ENCODE measurements at places on chromosomes 16 and 17.
A peak's percentile ranks its signal among the peaks of the same experiment; 100 is the strongest.

- no peak overlapping the region for H3K4me3 ChIP-seq
- H3K36me3 ChIP-seq: no peaks in the 10 kb centered on the region
- peak; percentile 39 for DNase-seq
Measured at GRCh38 chr17:79985943-79986391, 49.7 kb downstream of the TBC1D16 start.

- no peaks in the 10 kb centered on the region for H3K36me3 ChIP-seq
- H3K4me3 ChIP-seq: no peak overlapping the region
- H3K27me3 ChIP-seq: no peaks in the 10 kb centered on the region
Measured at GRCh38 chr16:77331802-77332586, 102.8 kb downstream of the ADAMTS18 start.

- no peaks in the 10 kb centered on the region for H3K27me3 ChIP-seq
- H3K4me1 ChIP-seq: no peaks in the 10 kb centered on the region
- no peaks in the 10 kb centered on the region for H3K36me3 ChIP-seq
- no peak overlapping the region for H3K4me3 ChIP-seq
- no peak for DNase-seq
Measured at GRCh38 chr17:62665599-62665998, 38.1 kb downstream of the MRC2 start.

DNA sequence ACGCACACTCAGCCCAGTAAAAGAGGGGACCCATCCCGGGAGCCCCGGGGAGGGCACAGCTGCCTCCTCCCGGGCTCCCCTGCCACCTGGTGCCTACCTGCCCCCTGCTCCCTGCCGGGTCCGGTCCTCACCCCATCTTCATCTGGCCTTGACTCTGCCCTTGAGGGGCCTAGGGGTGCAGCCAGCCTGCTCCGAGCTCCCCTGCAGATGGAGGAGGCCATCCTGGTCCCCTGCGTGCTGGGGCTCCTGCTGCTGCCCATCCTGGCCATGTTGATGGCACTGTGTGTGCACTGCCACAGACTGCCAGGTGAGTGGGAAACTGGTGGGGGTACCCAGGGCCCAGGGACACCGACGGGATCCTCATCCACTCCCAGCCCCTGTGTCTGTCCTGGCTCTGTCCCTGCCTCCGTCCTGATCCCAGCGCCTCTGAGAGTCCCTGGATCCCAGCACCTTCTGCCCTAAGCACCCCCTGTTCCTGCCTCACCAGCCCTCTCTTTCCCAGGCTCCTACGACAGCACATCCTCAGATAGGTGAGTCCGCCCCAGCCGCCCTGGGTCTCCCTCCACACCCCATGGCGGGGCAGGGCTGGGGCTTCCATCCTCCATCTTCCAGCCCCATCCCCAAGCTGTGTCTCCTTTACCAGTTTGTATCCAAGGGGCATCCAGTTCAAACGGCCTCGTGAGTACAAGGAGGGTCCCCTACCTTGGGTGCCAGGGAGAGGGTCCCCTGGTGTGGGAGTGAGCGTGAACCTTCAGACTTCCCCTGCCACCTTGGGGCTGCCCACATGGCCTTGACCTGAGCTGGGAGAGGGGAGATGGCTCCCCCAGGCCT lies 574 bp downstream of the LAT start:
- peaks cover 10% of the 10 kb centered on the region for H3K4me1 ChIP-seq
- H3K36me3 ChIP-seq: peaks cover 92% of the 10 kb centered on the region
- H3K4me3 ChIP-seq: peak overlapping the region; percentile 41
- DNase-seq: peak; percentile 80

DNA sequence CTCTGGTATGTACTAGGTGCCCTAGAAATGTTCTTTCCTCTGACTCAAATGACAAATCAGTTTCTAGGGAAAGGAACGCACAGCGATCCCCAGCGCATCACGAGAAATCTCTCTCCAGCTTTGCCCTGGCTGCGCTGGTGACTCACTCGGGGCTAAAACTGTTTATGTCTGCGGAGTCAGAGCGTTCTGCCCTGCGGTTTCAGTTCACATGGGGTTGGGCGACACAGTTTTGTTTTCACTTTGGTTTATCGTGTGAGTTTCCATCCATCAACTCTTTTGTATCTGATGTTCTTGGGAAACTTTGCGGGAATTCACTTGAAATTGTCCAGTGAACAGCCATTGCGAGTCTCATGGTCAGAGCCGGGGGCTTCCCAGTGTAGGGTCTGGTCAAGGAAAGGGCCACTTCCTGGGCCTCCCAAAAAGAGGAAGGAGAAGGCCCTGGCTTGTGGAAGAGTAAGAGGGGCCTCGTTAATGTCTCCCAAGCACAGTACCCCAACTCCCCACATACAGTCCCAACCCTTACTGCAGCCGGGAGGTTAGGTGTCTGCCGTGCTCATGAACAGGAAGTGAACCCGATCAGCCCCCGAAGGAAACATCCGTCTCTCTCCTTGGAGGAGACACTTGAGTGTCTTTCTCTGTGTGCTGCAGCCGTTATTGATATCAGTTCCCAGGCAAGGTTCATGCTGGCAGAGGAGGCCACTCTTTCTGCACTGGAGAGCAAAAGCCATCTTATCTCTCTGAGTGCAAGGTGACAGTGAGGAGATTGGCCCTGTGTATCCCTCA lies 643.2 kb downstream of the WWOX start:
- no peaks in the 10 kb centered on the region for H3K27me3 ChIP-seq
- peak overlapping the region; percentile 23 for H3K4me3 ChIP-seq
- peaks cover 29% of the 10 kb centered on the region for H3K4me1 ChIP-seq
- peak; percentile 86 for DNase-seq

DNA sequence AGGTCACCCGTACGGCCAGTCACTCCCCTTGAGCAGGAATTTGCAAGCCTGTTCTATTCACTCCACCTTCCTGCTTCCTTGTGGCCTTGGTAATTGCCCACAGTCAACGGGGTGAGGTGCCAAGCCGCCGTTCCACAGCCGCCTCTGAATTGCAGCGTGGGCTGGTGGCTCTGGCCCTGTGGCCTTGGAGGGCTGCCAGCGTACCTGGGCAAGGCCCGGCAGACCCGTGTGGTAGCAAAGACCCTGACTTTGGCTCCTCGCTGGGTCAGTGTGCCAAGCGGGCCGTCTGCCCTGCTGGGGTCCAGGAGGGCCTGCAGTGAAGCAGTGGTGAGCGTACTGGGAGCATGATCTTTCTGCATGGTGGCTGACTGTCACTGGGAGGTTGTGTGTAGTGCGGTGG lies 3.6 kb downstream of the BANP start:
- H3K4me3 ChIP-seq: no peak overlapping the region
- no peaks in the 10 kb centered on the region for H3K27me3 ChIP-seq
- H3K36me3 ChIP-seq: peaks cover 44% of the 10 kb centered on the region

DNA sequence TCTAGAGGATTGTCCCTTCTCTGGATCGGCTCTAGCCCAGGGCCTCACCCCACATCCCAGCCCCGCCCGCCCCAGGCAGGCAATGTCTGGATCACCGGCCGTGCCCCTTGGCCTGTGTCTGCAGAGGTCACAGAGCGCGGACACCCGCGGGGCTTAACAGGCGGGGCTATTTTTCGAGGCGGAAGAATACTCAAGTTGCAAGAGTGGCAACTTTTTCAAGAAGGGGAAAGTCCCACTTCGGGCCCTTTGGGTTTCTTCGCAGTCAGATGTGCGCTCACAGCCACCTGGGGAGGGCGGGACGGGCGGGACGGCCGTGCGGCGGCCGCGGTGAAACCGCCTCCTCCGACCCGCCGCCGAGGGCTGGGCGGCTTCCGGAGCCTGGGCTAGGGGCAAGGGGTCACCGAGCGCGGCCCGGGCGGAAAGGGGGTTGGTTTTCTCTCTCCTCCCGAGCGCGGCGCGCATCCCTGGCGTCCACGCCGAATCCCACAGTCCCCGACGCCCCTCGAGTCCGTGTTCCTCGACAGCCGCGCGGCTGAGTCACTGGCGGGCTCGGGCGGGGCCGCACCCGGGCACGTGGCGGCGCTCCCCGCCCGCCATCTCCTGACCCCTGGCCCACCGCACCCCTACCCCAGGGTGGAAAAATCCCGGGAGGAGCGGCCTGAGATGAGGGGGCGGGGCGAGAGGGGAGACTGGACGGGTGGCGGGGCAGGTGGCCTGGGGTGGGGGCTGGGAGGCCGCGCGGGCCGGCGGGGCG lies 1.2 kb upstream of the PFN1 start:
- H3K36me3 ChIP-seq: peaks cover 25% of the 10 kb centered on the region
- peak overlapping the region; percentile 98 for H3K27ac ChIP-seq
- peak overlapping the region; percentile 100 for H3K4me3 ChIP-seq
- peak; percentile 94 for DNase-seq
- no peaks in the 10 kb centered on the region for H3K27me3 ChIP-seq
- peaks cover 61% of the 10 kb centered on the region for H3K4me1 ChIP-seq

- H3K27me3 ChIP-seq: no peaks in the 10 kb centered on the region
- peaks cover 55% of the 10 kb centered on the region for H3K4me1 ChIP-seq
- H3K27ac ChIP-seq: peak overlapping the region; percentile 1
- peaks cover 38% of the 10 kb centered on the region for H3K36me3 ChIP-seq
- no peak for DNase-seq
- no peak overlapping the region for H3K4me3 ChIP-seq
Measured at GRCh38 chr16:30551781-30552180, 6.4 kb downstream of the ZNF764 start.

DNA sequence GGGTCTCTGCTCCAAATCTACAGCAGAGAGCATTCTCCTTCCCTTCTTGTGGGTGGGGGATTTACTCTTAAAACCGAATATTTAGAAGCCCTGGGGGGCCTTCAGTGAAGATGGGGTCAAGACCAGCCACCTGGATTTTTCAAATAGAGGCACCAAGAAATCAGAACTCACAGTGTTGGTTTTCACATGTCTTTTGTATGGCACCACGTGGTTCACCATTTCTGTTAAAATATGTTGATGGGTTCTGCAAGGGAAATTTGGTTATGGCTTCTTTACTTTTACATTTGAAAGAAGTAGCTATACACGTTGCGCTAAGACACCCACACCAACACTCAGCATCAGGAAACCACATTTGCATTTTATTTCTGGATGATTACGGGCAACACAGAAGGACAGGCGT lies 17.7 kb downstream of the MAF start:
- H3K27ac ChIP-seq: no peak overlapping the region
- H3K4me3 ChIP-seq: no peak overlapping the region
- no peaks in the 10 kb centered on the region for H3K36me3 ChIP-seq
- DNase-seq: no peak
- H3K27me3 ChIP-seq: peaks cover 3% of the 10 kb centered on the region

GRCh38 chr16:28219282-28219681 lies 7.5 kb upstream of the XPO6 start:
- no peak overlapping the region for H3K27ac ChIP-seq
- no peaks in the 10 kb centered on the region for H3K36me3 ChIP-seq

DNA sequence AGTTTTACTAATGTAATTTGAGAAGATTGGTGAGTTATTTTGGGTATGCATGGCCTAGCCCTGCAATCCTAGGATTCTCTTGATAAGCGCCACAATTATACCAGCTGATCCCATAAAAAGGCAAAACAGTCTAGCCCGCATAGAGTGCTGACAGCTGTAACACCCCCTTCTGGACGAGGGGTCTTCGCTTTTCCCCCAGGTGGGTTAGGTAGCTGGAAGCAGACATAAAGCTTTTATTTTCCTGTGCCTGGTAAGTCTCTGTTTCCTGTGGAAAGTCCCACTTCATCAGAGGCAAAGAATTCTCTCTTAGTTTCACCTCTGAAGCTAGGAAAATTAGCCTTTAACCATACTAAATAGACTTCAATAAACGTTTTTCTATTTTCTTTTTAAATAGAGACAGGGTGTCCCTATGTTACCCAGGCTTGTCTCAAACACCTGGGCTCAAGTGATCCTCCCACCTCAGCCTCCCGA lies 108.3 kb downstream of the YPEL2 start:
- H3K27me3 ChIP-seq: no peaks in the 10 kb centered on the region
- no peak for DNase-seq
- no peaks in the 10 kb centered on the region for H3K36me3 ChIP-seq
- no peak overlapping the region for H3K4me3 ChIP-seq

DNA sequence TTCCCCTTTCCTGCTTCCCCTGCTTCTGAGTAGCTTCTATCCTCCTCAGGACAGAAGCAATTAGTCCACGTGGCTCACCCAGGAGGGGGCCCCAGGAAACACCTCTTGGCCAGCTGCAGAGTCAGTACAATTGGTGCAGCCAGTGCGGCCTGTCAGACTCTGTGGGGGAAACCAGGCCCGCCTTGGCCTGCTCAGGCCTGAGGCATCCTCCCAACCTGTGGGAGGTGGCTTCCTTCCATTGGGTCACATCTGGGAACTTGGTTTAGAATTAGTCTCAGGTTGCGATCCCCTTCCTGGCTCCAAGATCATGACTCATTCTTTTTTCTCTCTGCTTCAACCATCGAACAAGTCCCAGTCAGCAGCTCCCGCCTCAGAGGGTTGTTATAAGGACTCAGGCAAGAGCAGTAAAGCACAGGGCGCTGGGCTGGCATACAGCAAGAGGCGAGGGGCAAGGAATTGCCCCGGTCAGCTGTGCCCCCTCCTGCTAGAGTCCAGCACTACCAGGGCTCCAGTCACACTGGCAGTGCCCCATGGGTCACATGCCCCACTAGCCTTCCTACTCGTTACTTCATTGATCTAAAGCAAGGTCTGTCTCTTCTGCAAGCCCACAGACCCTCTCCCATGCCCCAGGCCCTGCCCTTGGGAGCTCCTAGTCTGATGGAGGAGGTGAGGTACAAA lies 8.1 kb upstream of the EPX start:
- no peaks in the 10 kb centered on the region for H3K36me3 ChIP-seq
- DNase-seq: no peak
- H3K27ac ChIP-seq: no peak overlapping the region
- H3K27me3 ChIP-seq: peaks cover under 1% of the 10 kb centered on the region
- no peak overlapping the region for H3K4me3 ChIP-seq

- no peak overlapping the region for H3K27ac ChIP-seq
- H3K27me3 ChIP-seq: no peaks in the 10 kb centered on the region
Measured at GRCh38 chr16:85018529-85019236, 7.3 kb upstream of the ZDHHC7 start.

DNA sequence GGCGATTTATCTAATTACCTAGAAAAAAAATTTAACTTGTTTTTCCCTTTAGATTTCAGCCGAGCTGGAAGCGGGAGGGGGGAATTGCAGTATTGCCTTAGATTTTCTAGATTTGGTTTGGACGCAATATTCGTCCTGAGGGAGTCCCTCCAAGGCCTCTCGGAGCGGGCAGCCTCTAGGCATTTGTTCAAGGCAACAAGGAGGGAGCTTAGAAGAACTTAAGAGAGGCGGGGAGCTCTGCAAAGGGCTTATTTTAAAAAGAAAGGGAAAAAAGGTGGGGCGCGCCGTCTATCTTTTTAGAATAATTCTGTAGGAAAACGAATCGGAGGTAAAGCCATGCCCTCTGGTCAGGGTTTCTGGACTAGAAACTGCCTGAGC lies 407 bp upstream of the TMEM94 start:
- peaks cover 9% of the 10 kb centered on the region for H3K4me1 ChIP-seq
- no peak for DNase-seq
- no peaks in the 10 kb centered on the region for H3K36me3 ChIP-seq
- H3K27me3 ChIP-seq: no peaks in the 10 kb centered on the region

GRCh38 chr17:58587713-58588117 lies 73.3 kb upstream of the MTMR4 start:
- no peak overlapping the region for H3K4me3 ChIP-seq
- no peaks in the 10 kb centered on the region for H3K36me3 ChIP-seq
- peak; percentile 81 for DNase-seq
- no peak overlapping the region for H3K27ac ChIP-seq
- no peaks in the 10 kb centered on the region for H3K27me3 ChIP-seq

GRCh38 chr17:65173284-65173793 lies 36.2 kb downstream of the RGS9 start:
- peak; percentile 83 for DNase-seq
- H3K4me1 ChIP-seq: peaks cover 35% of the 10 kb centered on the region
- H3K36me3 ChIP-seq: no peaks in the 10 kb centered on the region
- peak overlapping the region; percentile 70 for H3K27ac ChIP-seq
- H3K27me3 ChIP-seq: no peaks in the 10 kb centered on the region
- H3K4me3 ChIP-seq: no peak overlapping the region

All from spleen (tissue), 13 donors.